HAP-1 (cell line): ENCODE measurements at places on chromosomes 2 and 18.

DNA sequence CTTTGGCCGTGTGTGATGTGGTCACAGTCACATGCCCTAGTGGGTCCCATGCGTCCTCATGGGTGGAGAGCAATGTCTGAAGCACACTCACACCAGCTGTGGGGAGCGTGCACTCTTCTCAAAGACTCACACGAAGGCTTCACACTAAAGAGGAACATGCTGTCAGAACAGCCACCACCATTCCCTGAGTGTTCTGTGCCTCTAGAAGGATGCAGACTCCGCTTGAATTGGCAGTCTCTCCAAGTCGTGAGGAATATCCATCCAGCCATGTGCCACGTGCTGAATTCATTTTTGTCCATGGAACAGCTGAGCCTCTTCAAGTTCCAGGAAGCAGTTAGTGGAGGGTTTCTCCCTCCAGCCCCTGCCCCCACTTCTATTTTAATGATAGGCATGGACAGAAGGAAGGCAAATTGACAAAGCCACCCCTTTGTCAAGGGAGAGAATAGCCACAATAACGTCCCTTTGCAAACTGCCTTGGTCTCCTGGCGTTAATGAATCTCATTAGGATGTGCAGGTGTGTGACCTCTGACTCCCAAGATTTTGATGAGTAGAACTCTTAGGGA is 464.3 kb upstream of the ID2 start:
- no peak for DNase-seq

DNA sequence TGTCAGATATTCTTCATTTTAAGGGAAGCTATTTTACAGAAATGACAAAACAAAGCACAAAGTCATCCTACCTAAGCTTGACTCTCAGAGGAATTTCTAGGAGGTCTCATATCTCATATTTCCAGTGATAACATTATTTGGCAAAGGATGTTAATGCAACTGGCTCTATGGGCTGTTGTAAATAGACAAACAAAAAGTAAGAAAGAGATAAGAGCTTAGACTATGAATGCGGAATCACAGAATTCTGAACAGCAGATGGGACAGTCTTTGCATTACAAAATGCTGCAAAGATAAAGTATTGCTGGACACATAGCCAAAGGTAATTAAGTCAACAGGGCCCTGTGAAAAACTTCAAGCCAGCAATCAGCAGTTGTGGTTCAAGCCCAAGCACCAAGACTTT is 23.9 kb downstream of the PIAS2 start:
- no peak for DNase-seq

DNA sequence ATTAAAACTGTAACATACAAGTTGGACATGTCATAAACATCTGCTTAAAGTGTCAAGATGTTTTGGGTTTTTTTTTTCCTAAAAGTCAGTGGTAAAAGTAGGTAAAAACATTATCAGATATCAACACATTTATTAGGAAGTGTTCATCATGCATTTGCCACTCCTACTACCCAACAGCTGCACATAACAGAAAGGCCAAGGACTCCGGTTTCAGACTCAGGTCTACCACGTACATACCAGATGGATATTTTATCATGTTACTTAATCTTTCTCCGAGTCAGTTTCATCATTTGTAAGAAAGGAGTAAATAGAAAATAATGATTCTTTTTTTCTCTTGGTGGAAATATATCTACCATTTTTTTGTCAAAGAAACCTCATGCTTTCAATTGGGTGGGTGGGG is 192.3 kb downstream of the UBE2E3 start:
- DNase-seq: no peak

GRCh38 chr2:10119601-10120157 is 2.9 kb upstream of the RRM2 start:
- no peak for DNase-seq

GRCh38 chr2:65438137-65438899 is 5.9 kb upstream of the SPRED2 start:
- peak; percentile 29 for DNase-seq

DNA sequence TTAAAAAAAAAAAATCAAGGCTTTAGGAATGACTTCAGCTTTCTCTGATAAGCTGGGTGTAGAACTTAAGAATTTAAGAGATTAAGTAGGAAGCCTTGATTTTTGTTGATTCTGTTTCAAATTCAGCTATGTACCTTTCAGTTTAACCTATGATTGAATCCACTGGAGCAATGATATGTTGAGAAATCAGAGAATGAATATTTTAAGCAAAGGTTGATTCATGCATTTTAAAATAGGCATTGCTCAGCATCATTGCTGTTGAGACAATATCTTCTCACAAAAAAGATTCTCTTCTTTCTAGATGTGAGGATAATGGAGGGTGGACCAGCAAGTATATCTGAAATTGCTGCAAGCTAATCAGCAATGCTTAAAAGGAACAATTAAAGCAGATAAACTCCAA is 109.8 kb downstream of the MAP3K20 start:
- DNase-seq: no peak

- DNase-seq: no peak
These were observed 87.6 kb downstream of the C2orf74 start for GRCh38 chr2:61249521-61250071.

GRCh38 chr2:127650041-127650784 is 4.3 kb downstream of the GPR17 start:
- no peak for DNase-seq

GRCh38 chr18:75240433-75240832 is 29.8 kb downstream of the TSHZ1 start:
- DNase-seq: no peak

GRCh38 chr18:76102626-76103025 is 392.4 kb downstream of the ZNF516 start:
- no peak for DNase-seq

DNA sequence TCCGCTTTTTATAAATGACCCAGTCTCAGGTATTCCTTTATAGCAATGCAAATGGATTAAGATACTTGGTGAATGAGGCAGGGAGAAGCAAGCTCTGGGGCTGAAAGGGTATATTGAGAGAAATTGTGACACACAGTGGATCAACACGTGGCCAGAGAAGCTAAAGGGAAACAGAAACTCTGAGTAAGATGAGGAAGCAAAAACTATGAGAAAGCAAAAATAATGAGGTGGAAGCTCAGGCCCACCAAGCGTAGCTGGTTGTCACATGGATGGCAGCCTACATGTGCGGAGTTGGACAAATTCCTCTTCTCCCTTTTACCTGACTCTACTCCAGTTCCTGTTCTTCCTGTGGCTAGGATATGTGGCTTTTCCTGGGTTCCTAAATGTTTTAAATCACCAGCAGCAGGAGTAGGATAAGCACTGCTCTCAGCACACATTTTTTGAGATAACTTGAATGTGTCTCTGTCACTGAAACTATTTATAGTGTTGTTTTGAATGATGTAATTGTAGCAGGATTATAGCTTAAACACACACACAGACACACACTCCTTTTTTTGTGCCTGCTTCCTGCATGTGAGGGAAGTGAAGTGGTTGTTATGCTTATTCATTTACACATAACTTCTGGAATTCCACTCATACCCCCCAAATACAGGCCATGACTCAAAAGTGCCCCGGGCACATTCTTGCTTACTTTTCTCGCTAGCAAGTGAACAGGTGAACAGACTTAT is 30.1 kb upstream of the EPC2 start:
- peak; percentile 89 for DNase-seq

DNA sequence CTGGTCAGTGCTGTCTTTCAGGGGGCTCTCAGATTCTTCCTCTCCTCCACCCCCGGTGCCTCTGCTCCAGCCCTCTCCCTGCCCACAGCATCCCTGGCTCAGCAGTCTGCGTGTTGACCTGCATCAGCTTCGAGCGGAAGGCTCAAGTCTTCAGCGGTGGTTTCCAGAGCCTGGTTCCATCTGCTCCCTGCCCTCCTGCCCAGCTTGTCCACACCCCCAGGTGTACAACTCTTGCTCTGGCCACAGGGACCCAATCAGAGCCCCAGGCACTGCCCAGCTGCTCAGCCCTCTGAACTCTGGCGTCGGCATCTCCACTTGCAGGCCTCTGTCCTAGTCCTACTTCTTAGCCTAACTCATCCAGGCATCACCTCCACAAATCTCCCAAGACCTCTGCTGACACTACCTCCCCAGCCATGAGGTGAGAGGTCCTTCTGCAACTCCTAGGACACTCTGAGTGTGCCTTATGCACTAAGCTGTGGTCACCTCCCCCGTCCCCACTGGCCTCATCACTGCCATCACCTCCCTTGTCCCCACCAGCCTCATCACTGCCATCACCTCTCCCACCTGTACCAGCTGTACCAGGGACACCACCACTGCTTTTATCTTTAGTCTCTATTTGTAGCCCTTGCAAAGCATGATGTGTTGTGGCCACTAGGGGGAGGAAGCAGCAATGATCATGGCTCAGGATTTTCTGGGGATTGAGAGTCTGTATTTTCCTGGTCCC is 60.9 kb downstream of the EDAR start:
- DNase-seq: peak; percentile 64

GRCh38 chr2:233280114-233280693 is 27.4 kb upstream of the SAG start:
- DNase-seq: no peak

DNA sequence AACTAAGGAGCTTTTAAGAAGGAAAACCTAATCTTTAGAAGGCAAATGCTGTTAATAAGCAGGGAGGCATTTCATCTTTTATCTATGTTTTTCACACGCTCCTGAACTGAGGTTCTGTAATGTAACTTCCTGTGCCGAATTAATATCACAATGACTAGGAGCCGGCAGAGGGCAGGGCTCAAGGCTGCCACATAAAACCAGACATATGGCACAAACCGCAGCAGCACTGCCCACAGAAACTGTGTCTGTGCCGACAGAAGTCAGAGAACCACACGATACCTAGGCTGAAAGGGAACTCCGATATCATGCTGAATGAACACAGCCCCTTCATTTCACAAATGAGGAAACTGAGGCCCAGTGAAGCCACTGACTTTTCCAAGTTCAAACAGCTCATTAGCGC is 112.1 kb downstream of the EIPR1 start:
- no peak for DNase-seq

- no peak for DNase-seq
These were observed 1.7 kb upstream of the ZNF532 start for GRCh38 chr18:58862851-58863538.

DNA sequence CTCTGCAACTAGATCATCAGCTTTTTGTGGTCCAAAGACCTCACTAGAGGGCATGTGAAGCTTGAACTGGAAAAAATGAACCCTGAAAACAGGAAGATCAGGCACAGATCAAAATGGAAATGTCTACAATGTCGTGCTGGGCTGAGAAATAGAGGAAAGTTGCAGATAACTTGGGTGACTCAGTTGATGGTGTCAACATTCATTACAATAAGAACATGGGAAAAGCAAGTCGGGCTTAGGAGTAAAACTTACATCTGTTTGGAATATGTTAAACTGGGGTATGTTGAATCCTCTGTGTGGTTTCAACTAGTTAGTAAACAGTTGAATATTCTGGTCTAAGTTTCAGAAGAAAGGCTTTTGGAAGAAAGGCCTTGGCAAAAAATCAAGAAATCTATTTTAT is 940.4 kb downstream of the ERBB4 start:
- DNase-seq: no peak

GRCh38 chr18:54229421-54230059 is 5.1 kb upstream of the MBD2 start:
- no peak for DNase-seq

DNA sequence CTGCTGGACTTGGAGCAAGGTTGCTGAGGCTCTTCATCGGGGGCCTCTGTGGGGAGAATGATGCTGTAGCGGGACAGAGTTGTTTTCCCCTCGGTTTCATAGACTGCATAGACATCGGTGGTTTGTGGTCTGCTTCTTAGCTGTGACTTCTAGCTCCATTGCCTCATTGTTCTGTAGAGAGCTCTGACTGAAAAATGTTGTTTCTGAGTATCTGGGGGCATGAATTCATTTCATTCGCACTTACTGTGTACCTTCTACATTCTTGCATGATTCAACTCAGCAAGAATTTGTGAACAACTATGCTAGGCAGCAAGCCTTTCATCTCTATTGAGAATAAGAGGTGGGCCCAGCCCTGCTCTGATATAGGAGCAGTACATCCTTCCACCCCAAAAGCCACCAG is 406.8 kb downstream of the NBAS start:
- no peak for DNase-seq

GRCh38 chr2:181311837-181312236 is 145.3 kb upstream of the ITGA4 start:
- DNase-seq: no peak

DNA sequence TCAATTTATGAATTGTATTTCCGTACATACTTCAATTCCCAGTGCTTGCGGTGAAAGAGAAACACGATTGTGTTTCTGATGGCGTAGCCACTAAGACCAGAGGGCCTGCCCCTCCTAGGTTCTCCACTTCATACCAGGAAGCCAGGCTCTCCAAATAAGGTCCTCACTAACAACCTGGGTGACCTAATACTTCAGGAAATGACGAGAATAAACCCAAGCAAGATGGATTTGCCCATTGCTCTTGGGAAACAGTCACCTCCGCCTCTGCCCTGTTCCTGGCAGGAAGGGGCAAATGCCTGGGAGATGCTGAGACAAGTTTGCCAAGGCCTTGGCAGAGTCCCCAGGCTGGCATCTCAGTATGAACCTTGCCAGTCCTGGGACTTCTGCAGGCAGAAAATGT is 41.8 kb downstream of the TTC32 start:
- DNase-seq: no peak

- no peak for DNase-seq
These were observed 265.0 kb upstream of the TRIB2 start for GRCh38 chr2:12451726-12452125.

- DNase-seq: no peak
These were observed 23.9 kb downstream of the GAREM1 start for GRCh38 chr18:32446780-32447179.

GRCh38 chr2:175889701-175890302 is 112.3 kb downstream of the LNPK start:
- no peak for DNase-seq

GRCh38 chr2:220276741-220277444 is 649.5 kb downstream of the SLC4A3 start:
- DNase-seq: no peak

DNA sequence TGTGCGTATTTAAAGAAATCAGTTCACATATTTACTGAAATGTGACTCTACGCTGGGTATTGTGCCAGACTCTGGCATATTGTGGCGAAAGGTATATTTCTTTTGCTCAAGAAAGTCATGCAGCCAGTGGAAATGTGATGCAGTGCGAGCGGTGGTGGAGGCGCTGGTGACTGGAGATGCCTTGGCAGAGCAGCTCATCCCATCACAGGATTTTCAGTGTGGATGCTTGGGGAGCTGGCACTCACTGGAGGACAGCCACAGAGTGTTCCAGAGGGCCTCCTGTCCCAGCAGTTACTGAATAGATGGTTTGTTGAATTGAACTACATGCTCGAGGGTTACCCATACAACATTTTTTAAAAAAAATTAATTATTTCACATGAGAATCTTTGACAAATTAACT is 117.6 kb downstream of the ZNF407 start:
- no peak for DNase-seq
